ENCODE measurements at places on chromosomes 3 and 15.

- no peak for DNase-seq
Measured at GRCh38 chr3:146092230-146092629, 68.8 kb downstream of the PLOD2 start.

GRCh38 chr3:37136067-37136466 lies 38.3 kb downstream of the LRRFIP2 start:
- DNase-seq, result no peak

GRCh38 chr3:32226875-32227500 lies 11.5 kb upstream of the CMTM8 start:
- no peak for DNase-seq

GRCh38 chr3:122353215-122353614 lies 28.2 kb downstream of the CSTA start:
- DNase-seq, result no peak

DNA sequence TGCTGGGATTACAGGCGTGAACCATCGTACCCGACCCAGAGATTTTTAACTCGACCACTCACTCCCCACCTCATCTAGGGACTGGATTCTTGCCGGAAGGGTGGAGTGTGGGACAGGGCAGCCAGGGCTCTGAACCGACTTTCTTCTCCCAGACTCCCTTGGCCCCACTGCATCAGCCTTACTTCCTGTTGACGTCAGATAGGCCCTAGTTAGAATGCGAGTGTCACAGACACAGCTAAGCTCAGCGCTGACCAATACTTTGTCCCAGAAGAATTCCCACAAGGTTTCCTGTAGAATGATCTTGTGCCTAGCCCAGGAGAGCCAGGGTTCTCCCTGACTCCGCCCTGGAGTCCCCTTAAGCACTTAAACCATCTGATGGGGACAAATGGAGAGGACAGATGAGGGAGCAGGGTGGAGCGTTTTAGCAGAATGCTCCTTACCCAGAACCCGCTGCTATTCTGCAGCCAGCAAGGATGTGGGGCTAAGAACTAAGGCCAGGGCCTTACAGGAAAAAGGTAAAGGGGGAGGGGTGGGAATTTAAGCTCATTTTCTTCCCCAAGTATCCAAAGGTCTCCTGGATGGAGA lies 5.8 kb upstream of the TUSC2 start:
- no peak for DNase-seq

- no peak for DNase-seq
Measured at GRCh38 chr3:22231061-22231460, 480.1 kb upstream of the ZNF385D start.

GRCh38 chr3:171606151-171606751 lies 146.0 kb upstream of the TNIK start:
- no peak for DNase-seq

All from stimulated activated naive CD4-positive, alpha-beta T cell treated with Interleukin-2 at 50 U/mL for 16 hours (primary cell).